ENCODE measurements at places on chromosomes 6 and 20. TPM values are rescaled to one million over a fixed set of nuclear protein-coding genes. Genes with fewer than 3 reads are reported as not detected.

- peak overlapping the region; percentile 88 for H3K4me3 ChIP-seq
- DNase-seq: no peak
- H3K27ac ChIP-seq: peak overlapping the region; percentile 95
- peaks cover 29% of the 10 kb centered on the region for H3K36me3 ChIP-seq
- H3K4me1 ChIP-seq: peaks cover 30% of the 10 kb centered on the region
Observed at GRCh38 chr20:35283441-35284266, 918 bp downstream of the EIF6 start.

GRCh38 chr20:46931699-46932098, 37.1 kb downstream of the EYA2 start:
- no peak overlapping the region for H3K27ac ChIP-seq
- no peak overlapping the region for H3K4me3 ChIP-seq
- no peaks in the 10 kb centered on the region for H3K4me1 ChIP-seq
- H3K27me3 ChIP-seq: peaks cover 24% of the 10 kb centered on the region

GRCh38 chr6:110795271-110795670, 20.0 kb downstream of the CDK19 start:
- H3K27ac ChIP-seq: no peak overlapping the region
- H3K27me3 ChIP-seq: no peaks in the 10 kb centered on the region
- H3K4me1 ChIP-seq: peaks cover 1% of the 10 kb centered on the region
- DNase-seq: no peak

- no peaks in the 10 kb centered on the region for H3K27me3 ChIP-seq
- DNase-seq: no peak
- H3K36me3 ChIP-seq: peaks cover 52% of the 10 kb centered on the region
- H3K4me1 ChIP-seq: peaks cover 25% of the 10 kb centered on the region
- no peak overlapping the region for H3K4me3 ChIP-seq
Observed at GRCh38 chr6:42433409-42433808, 18.3 kb downstream of the TRERF1 start.

GRCh38 chr6:109186012-109186411, 90.7 kb downstream of the CEP57L1 start:
- H3K27ac ChIP-seq: no peak overlapping the region
- H3K36me3 ChIP-seq: no peaks in the 10 kb centered on the region
- peaks cover 1% of the 10 kb centered on the region for H3K4me1 ChIP-seq
- peaks cover 46% of the 10 kb centered on the region for H3K27me3 ChIP-seq
- no peak for DNase-seq

DNA sequence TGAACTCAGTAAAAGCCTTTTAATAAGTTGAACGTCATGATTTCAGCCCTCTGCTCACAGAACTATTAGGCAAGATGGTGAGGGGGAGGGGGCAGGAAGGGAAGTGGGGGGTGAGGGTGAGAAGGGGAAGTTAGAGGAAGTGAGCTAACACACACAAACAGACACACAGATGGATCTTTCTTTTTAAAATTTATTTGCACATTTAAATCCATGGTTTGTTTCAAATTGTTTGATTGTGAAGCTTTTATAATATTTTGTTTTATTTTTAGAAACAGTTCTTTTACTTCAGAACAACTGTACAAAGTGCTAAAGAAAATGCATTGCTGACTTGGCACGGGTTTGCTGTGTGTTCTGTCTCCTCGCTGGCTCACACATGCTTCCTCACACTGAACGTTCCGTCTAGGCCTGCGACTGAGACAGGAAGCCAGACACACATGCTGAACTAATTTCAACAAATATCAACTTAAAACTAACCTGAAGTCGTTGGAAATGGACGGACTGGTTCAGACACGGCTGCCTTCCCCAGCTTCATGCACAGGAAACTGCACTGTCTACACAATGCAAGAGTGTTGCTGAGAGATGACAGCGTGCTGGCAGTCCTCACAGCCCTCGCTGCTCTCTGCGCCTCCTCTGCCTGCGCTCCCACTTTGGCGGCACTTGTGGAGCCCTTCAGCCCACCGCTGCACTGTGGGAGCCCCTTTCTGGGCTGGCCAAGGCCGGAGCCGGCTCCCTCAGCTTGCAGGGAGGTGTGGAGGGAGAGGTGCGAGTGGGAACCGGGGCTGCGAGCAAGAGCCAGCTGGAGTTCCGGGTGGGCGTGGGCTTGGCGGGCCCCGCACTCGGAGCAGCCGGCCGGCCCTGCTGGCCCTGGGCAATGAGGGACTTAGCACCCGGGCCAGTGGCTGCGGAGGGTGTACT, 8.1 kb upstream of the ZBP1 start:
- peaks cover 65% of the 10 kb centered on the region for H3K4me1 ChIP-seq
- H3K4me3 ChIP-seq: peak overlapping the region; percentile 34
- peak; percentile 70 for DNase-seq
- peaks cover 55% of the 10 kb centered on the region for H3K36me3 ChIP-seq

DNA sequence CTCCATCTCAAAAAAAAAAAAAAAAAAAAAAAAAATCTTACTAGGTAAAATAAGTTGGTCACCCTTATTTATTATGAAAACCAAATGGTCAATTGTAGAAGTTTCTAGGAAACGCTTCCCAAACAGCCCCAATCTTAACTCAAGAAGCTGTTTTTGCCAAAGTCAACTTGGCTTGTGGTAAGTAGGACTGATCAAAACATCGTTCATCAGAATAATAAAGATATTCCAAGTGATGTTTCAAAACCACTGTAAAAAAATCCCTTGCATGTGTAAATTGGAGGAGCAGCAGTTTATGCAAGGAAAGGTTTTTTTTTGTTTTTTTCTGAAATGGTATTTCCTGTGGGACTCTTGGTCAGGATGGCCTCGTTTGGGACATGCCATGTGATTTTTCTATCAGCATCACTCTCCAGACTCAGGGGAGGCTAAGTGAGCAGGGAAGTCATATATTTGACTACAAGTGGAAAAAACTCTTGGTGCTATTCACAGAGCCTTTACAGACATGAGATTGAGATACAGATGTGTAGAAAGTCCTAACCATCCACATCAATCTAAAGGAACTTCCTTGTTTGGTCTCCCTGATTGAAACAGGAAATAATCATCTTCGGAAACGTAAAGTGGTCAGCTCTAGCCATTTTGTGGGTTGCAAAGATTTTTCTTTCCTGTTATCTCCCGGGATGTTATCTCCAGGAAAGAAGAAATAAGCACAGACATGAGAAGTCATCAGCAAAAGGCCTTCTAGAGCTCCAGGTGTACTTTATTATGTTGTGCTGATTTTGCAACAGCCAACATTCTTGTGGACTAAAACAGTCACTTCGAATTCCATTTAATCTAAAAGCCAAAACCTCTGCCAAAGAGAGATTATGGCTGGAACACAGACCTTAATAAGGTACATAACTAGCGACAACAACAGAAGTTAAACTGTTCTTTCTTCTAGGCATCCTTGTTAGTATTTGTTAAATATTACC, 177.8 kb downstream of the EDN1 start:
- no peaks in the 10 kb centered on the region for H3K36me3 ChIP-seq
- H3K27me3 ChIP-seq: peaks cover 5% of the 10 kb centered on the region
- no peak for DNase-seq
- no peak overlapping the region for H3K27ac ChIP-seq

GRCh38 chr6:72712910-72713309, 91.0 kb downstream of the KCNQ5 start:
- H3K4me1 ChIP-seq: no peaks in the 10 kb centered on the region
- H3K27ac ChIP-seq: no peak overlapping the region
- no peak overlapping the region for H3K4me3 ChIP-seq
- DNase-seq: no peak
- no peaks in the 10 kb centered on the region for H3K27me3 ChIP-seq

GRCh38 chr6:12577124-12577850, 139.3 kb upstream of the PHACTR1 start:
- H3K4me3 ChIP-seq: no peak overlapping the region
- no peak for DNase-seq
- H3K27me3 ChIP-seq: peaks cover 2% of the 10 kb centered on the region
- H3K36me3 ChIP-seq: no peaks in the 10 kb centered on the region
- H3K4me1 ChIP-seq: no peaks in the 10 kb centered on the region
- no peak overlapping the region for H3K27ac ChIP-seq

DNA sequence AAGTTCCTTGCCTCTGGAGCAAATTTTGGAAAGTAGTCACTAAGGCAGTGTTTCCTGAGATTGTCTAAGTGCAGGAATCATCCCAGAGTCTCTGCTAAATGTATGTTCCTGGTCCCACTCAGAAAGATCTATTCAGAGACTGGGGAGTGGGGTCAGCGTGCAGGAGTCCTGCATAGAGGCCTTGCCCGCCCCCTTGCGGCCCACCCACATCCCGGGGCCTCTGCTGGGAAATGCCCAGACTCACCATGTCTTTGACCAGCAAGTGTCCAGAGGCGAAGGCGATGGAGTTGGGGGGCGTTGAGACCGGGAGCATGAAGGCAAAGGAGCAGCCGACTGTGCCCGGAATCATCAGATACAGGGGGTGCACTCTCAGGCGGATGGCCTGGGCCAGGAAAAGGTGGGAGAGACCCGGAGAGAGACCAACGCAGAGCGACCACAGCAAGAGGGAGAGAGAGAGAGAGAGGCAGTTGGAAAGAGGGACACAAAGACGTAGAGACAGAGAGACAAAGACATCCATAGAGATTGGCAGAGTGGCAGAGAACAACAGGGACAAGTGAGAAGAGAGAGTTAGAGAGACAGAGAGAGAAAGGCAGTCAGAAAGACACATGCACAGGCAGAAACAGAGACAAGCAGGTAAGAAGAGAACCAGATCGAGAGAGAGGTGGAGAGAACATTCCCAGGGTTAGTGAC, 12.9 kb upstream of the OCSTAMP start:
- DNase-seq: no peak
- peaks cover 17% of the 10 kb centered on the region for H3K4me1 ChIP-seq
- H3K27me3 ChIP-seq: peaks cover 11% of the 10 kb centered on the region
- no peaks in the 10 kb centered on the region for H3K36me3 ChIP-seq

DNA sequence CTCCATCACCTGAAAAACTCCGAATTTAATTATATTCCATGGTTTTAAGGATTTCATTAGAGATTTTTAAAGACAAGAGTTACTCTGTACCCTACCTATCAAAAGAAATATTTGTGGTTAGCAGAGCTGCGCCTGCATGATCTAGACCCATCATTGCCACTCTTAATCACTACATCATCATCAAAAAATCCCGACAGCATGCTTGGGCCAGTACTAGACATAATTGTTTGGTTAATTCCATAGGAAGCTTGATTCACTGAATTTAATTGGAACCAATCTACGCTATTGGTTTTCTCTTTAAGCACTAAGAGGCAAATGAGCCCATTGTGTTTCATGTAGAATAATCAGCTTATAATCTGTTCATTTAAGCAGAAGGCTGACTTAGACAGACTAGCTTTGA, 33.4 kb upstream of the RNF217 start:
- no peaks in the 10 kb centered on the region for H3K36me3 ChIP-seq
- no peak for DNase-seq
- no peak overlapping the region for H3K4me3 ChIP-seq
- no peaks in the 10 kb centered on the region for H3K4me1 ChIP-seq

GRM1 gene
- not detected for total RNA-seq

RAE1 gene
- 37.9 TPM for total RNA-seq

NFKBIL1 gene
- 16.0 TPM for total RNA-seq

MAFB gene
- total RNA-seq: not detected
